Hippocampal formation (tissue), 2 donors: ENCODE measurements at places on chromosomes 7 and 10.

GRCh38 chr7:158633055-158633956, 45.7 kb upstream of the PTPRN2 start:
- no peak for DNase-seq

- no peak for DNase-seq
These were observed 178.5 kb downstream of the KCNMA1 start for GRCh38 chr10:77458986-77459590.

DNA sequence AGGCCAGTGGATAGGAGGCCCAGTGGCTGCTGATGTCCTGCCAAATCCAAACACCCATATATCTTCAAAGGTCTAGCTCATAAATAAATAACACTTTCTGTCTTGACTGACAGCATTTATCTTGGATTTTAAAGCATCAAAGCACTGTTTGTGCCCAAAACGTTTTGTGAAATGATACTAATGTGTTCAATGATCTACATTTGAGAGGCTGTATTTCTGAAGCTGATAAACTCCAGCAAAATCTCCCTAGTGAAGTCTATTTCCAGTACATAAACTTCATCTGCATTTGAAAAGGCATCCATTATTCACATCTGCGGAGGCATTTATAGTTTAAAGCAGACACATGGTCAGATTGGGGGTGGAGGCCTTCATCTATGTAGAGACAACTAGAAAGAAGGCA, 276.3 kb downstream of the HPSE2 start:
- DNase-seq = no peak

DNA sequence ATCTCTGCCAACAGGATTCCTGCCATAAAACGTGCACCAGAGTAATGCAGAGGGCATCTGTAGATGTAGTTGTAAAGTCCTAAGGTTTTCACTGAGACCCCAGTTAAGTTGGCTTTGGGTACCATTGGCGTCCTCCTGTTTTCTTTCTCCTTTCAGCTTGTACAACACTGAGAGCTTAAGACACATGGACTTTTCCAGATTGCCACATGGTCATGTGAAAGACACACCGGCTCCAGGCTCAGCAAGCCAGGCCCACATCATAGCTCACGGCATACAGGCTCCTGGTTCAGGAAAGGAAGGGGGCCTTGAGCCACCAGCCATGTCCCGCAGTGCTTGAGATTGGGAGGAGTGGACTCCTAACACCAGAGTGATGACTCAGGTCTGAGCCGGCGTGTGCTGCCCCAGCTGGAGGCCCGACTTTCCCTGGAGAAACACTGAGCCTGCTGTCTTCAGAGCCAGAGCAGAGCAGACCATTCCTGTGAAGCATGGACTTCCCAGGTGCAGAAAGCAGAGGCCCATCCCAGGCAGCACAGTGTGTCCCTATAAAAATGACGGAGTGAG, 252.7 kb downstream of the PRPF18 start:
- DNase-seq = no peak

DNA sequence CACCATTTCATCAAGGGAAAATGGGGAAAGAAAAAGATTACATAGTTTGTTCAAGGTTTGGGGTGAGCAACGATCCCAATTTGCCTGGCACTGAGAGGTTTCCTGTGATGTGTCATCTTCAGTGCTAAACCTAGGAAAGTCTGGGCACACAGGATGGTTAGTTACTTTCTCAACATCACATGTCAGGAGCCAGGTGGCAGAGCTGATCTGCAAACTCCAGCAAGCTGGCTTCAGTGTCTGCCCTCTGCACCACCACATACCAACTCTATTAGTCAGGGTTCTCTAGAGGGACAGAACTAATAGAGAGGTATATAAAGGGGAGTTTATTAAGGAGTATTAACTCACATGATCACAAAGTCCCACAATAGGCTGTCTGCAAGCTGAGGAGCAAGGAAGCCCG, 11.3 kb downstream of the ADAM12 start:
- no peak for DNase-seq

GRCh38 chr10:47116445-47116844, 183.6 kb upstream of the GDF10 start:
- no peak for DNase-seq

DNA sequence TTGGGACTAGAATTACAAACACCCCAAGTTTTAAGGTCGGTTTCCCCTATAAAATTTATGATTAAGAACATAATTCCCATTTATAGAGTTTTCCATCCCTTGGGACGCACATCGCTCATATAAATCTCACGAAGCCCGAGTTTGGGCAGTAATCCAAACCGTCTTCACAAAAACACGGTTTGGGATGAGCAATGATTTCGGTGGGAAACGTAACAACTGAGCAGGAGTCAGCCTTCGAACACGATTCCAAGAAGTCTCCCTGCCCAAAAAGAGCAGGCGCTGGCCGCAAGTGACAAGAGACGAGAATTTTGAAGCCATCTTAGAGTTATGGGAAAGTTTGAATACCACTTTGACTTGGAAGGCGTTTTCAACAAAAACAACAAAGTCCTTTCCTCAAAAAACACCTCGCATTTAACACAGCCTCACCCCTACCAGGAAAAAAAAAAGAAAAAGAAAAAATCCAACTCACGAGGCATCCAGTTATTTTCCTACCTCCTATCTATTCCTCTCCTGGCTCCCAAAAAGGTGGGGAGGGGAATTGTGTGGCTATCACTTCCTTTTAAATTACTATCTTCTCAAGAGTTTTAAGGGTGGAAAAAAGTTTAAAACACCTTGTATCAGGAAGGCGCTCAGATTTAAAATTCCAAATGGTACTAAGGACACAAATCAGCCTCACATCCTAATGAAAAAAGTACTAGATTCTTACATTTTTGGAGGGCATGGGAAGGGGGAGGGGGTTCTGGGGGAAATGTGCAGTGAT, 1.6 kb downstream of the SEPHS1 start:
- no peak for DNase-seq

DNA sequence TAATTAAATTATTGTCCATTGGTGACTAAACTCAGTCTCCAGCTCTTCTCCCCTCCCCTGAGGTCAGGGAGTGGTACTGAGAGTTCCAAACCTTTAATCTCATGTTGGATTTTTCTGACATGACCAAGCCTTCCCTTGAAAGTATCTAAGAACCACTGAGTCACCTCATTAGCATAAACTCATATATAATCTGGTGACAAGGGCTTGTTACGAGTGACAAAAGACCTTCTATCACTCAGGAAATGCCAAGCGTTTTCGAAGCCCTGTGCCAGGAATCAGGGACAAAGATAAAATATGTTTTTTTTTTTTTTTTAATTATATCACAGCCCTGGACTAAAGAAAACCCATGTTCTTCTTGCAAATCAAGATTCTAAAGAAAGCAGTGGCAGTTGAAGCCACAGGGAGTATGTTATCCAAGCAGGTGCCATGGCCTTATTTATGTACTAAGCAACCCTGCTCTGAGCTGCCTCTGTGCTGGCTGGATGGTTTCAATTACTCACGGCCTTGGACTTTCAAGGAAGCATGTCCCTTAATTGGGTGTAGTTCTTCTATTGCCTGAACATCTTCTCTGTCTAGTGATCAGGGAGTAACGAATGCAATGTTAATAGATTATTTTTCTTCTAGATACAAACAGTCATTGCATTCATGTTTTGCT, 169.0 kb upstream of the PRKCQ start:
- DNase-seq = no peak

GRCh38 chr10:5606864-5607263, 59.5 kb downstream of the ASB13 start:
- no peak for DNase-seq

DNA sequence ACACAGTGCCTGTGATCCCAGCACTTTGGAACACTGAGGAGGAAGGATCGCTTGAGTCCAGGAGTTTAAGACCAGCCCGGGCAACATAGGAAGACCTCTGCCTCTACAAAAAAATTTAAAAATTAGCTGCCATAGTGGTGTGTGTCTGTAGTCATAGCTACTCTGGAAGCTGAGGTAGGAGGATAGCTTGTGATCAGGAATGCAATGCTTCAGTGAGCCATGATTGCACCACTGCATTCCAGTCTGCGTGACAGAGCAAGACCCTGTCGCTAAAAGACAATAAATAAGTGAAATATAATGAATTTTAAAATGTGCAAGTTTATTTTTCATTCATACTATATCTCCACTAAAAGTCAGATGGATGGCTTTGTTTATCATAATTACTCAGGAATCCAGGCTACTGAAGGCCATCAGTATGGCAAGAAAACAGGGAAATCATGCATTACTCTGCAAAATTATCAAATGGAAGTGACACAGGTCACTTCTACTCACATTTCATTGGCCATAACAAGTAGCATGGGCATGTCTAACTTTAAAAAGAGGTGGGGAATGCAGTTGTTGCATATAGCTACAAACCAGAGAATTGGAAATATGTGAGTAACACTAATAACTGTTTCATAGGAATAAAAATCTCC, 32.9 kb upstream of the FAM3C start:
- no peak for DNase-seq

DNA sequence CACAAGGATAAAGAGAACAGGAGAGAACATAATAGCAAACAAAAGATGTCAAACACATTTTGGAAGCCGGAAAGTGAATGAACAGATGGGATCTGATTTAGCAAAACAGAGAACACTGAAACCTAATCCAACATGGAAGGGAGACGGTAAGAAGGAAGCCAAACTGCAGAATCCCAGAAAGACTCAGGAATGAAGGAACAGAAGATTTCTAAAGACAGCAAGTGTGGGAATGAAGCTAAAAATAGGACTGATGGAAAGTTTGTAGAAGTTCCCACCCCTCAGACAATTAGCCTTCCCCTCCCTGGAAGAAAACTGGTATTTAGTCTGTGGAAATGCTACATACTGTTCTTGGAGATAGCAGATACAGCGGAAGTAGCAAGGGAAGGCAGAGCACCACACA, 40.8 kb downstream of the SLC16A12 start:
- no peak for DNase-seq

DNA sequence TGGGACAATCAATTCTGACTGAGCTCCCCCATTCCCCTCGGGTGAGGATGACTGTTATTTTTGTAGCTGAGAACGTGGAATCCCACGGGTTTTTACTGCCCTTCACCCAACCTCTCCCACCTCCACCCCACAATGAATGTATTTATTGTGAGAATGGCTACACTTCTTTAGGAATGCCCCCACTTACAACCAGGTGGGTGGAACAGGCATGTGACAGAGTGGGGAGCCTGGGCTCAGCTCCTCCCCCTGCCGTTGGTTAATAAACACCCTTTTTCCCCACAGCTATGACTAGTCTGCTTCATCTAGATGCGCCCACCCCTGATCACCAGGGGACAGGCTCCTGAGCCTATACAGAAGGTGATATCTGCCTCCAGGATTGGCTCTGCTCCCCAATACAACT, 2.0 kb downstream of the MRPL43 start:
- no peak for DNase-seq

DNA sequence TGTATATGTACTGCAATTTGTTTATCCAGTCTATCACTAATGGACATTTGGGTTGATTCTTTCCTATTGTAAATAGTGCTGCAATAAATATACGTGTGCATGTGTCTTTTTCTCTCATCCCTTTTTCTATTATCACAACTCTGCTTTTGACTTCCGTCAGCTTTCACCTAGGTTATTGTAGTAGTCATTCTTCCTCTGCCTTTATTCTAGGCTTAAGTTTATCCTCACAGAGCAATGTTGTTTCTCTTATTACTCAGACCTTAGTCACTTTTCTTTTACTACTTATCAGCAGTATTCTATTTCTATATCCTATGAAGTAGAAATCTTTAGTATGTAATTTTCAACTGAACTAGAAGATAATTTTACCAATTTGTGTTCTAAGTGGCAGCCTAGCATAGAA, 175.3 kb upstream of the SEMA3E start:
- no peak for DNase-seq

- no peak for DNase-seq
These were observed 99.8 kb upstream of the MACROH2A2 start for GRCh38 chr10:69952821-69953221.

- DNase-seq = no peak
These were observed 234.6 kb upstream of the CCDC6 start for GRCh38 chr10:60140651-60141632.

- DNase-seq = no peak
These were observed 63.5 kb upstream of the PRSS58 start for GRCh38 chr7:142321391-142321790.

DNA sequence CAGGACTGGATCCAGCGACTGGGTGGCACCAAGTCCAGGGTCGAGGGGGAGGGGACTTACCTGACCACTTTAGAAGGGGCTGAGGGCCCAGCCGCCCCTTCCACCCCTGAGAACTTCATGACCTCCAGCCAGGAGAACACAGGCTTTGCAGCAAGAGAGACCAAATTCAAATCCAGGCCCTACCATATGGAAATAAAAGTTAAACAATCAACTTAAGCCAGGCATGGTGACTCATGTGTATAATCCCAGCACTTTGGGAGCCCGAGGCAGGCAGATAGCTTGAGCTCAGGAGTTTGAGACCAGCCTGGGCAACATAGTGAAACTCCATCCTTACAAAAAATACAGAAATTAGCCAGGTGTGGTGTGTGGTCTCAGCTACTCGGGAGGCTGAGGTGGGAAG, 61.9 kb downstream of the COL13A1 start:
- no peak for DNase-seq

GRCh38 chr10:8375137-8375536, 320.6 kb downstream of the GATA3 start:
- DNase-seq = no peak

- no peak for DNase-seq
These were observed 15.5 kb downstream of the WAPL start for GRCh38 chr10:86506062-86506461.

DNA sequence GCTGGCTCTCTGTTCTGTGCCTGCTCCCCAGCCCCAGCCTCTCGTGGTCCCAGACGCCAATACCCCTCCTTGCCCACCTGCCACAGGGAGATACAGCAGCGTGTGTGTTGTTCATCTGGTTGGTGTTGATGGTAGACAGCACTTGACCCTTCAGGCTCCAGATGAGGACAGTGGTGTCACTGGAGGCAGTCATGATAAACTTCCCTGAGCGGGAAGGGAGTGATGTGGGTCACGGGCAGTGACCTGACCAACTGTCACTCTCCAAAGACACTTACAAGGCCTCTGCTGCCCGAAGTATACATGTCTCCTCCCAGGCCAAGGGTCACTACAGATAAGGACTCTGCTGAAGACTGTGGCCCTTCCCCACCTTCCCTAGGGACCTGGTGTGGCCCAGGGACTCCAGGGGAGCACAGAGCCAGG, 5.6 kb downstream of the TBL2 start:
- DNase-seq = no peak

DNA sequence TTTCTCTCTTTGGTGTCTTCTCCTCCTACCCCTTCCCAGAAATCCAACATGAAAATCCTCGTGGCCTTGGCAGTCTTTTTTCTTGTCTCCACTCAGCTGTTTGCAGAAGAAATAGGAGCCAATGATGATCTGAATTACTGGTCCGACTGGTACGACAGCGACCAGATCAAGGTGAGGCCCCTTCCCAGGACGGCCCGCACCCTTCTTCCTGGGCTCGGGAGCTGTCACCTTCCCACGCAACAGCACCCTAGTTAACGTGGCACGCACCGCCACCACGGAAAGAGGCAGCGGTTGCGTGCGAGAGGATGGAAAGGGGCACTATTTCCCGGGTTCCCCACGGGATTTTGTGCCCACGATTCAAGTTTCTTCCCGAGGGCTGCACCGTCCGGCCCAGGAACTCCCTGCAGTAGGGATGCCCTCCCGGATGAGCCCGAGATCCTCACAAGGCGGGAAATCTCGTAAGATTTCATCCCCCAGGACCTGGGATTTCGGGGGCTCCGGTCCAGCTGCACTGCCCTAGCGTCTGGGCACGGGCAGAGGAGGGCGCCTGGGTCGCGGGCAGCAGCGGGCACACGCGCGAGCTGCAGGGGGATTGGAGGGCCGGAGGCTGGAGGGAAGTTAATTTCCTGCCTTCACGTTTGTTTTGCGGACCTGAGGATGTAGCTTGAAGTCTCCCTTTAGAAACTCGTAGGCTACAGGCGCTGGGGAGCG, 834 bp downstream of the TAC1 start:
- DNase-seq = no peak
